ENCODE measurements at places on chromosomes 6 and 20.
A peak's percentile ranks its signal among the peaks of the same experiment; 100 is the strongest.

DNA sequence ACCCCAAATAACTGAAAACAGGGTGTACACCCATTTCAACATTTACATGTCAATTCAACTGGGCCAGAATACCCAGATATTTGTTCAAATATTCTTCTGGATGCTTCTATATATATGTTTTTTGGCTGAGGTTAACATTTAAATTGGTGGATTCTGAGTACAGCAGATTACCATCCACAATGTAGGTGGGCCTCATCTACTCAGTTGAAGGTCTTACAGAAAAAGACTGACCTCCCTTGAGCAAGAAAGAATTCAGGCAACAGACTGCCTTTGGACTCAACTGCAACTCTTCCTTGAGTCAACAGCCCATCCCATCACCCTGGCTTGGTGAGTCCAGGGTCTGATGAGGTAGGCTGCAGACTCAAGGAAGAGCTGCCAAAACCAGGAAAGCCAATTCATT, 84.1 kb downstream of the ATG5 start:
- H3K36me3 ChIP-seq = no peaks in the 10 kb centered on the region
- no peaks in the 10 kb centered on the region for H3K4me1 ChIP-seq
- DNase-seq = no peak

- DNase-seq = peak; percentile 10
- H3K36me3 ChIP-seq = no peaks in the 10 kb centered on the region
- no peak overlapping the region for H3K4me3 ChIP-seq
- no peaks in the 10 kb centered on the region for H3K27me3 ChIP-seq
- peaks cover 7% of the 10 kb centered on the region for H3K4me1 ChIP-seq
Measured at GRCh38 chr6:12232339-12232738, 57.8 kb upstream of the EDN1 start.

DNA sequence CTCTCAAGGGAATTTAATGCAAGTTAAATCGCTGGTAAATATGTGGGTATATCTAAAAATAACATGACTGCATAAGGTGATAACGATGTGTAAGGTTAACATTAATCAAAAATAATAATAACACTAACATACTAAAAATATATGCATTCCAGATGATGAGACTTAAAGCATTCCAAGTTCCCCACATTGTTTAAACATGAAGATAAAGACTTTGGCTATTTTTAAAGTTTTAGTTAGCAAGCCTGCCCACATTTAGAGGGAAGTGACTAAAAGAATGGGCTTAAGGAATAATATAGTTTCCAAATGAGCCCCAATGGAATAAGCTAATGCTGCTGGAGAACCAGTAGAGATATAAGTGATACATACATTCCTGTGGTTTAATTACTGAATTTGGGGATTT, 941.3 kb downstream of the TBC1D32 start:
- H3K27me3 ChIP-seq = no peaks in the 10 kb centered on the region
- H3K27ac ChIP-seq = no peak overlapping the region
- no peak overlapping the region for H3K4me3 ChIP-seq
- no peaks in the 10 kb centered on the region for H3K4me1 ChIP-seq
- no peaks in the 10 kb centered on the region for H3K36me3 ChIP-seq

GRCh38 chr6:47078991-47079390, 36.9 kb upstream of the ADGRF1 start:
- H3K4me1 ChIP-seq = peaks cover 3% of the 10 kb centered on the region
- H3K36me3 ChIP-seq = no peaks in the 10 kb centered on the region
- H3K27me3 ChIP-seq = peaks cover 12% of the 10 kb centered on the region
- no peak for DNase-seq
- no peak overlapping the region for H3K4me3 ChIP-seq

DNA sequence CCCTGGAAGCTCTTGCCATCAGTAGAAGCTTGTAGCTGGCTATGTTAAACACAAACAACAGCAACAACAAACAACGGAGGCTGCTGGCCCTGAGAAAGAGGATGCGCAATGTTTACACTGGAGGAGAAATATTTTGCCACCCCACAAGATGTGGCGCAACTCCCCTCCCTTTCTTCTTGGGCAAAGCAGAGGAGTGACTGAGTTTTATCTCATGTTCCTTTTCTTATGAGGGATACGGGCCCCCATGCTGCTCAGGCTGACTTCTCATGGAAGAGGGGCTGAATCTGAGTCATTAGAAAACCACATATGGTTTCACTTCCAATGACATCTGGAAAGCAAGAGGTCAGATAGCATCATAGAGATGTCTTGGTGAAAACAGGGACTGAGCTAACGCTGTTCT, 75.9 kb upstream of the HDDC2 start:
- H3K27ac ChIP-seq = peak overlapping the region; percentile 21
- H3K4me1 ChIP-seq = no peaks in the 10 kb centered on the region
- no peaks in the 10 kb centered on the region for H3K27me3 ChIP-seq
- H3K36me3 ChIP-seq = no peaks in the 10 kb centered on the region
- peak; percentile 95 for DNase-seq
- H3K4me3 ChIP-seq = no peak overlapping the region

- no peak overlapping the region for H3K27ac ChIP-seq
- H3K4me1 ChIP-seq = no peaks in the 10 kb centered on the region
- no peak for DNase-seq
- no peak overlapping the region for H3K4me3 ChIP-seq
Measured at GRCh38 chr6:11899645-11900044, 112.5 kb upstream of the HIVEP1 start.

DNA sequence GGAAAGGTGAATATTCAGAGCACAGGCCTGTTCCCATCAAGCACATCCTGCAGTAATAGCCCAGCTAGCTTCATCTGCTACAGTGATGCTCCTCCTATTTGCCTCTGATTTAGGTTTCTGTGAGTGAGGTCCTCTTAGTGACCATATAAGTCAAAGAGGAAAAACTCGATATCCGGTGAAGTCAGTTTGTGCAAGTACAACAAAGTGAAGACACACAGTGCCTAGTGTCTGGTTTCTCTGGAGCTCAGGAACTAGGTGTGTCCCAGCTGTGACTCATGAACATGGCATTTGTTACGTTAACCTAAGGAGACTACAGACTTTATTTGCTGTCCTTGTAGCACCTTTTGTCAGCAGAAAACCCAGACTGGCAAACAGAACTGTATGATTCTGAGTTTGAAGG, 33.9 kb downstream of the EDN1 start:
- peaks cover 6% of the 10 kb centered on the region for H3K4me1 ChIP-seq
- DNase-seq = peak; percentile 57
- H3K27ac ChIP-seq = peak overlapping the region; percentile 55

DNA sequence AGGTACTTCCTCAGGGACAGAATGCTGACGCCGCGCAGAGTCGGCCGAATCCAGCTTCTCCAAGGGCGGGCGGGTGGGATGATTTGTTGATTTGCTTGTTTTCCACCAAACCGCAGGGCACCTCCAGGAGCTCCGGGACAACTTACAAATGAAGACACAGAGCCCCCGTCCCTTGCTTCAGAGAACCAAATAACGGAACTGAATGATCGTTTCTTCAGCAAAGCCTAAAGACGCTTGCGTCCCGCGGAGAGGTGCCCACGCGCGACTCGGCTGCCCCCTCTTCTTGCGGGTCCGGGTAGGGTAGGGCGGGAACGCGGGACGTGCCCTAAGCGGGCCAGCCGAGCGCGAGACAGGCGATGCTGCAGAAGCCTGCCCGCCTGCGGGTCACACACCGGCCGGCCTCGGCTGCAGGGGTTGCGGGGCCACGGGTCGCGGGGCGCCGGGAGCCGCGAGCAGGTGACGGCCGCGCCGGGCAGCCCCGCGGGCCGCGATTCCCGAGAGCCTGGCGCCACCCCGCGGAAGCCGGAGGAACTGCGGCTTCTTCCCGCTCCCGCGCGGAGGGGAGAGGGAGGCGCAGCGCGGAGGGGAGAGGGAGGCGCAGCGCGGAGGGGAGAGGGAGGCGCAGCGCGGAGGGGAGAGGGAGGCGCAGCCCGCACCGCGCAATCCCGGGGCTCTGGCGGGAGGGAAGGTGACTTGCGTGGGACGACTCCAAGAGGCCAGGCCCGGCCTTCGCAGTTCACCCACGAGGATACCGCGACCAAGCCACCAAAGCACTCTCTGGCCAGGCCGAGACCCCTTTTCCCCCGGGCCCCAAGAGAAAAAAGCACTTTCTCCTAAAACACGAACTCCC, 7.7 kb upstream of the FOXF2 start:
- no peak overlapping the region for H3K27ac ChIP-seq
- no peaks in the 10 kb centered on the region for H3K36me3 ChIP-seq
- no peak for DNase-seq
- peaks cover 40% of the 10 kb centered on the region for H3K4me1 ChIP-seq
- H3K27me3 ChIP-seq = peaks cover 84% of the 10 kb centered on the region

DNA sequence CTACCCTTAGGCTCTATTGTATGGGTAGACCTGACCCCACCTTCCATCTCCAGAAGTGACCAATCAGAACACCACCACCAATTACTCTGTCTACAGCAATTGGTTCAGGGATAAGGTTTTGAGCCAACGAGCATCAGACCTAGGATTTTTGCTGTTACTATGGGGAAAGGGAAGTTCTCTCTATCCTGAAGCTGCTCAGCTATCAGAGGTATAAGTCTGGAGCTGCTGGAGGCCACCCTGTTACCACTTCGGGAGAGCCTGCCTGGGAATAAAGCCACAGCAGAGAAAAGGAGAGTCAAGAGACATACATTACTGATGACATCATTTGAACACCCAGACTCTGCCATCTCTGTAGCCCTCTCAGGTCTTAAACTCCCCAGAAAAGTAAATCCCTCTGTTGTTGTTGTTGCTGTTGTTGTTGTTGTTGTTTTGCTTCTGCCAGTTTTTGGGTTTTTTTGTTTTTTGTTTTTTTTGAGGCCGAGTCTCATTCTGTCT, 94.5 kb downstream of the PREX1 start:
- no peak overlapping the region for H3K4me3 ChIP-seq
- H3K4me1 ChIP-seq = peaks cover 10% of the 10 kb centered on the region
- no peaks in the 10 kb centered on the region for H3K36me3 ChIP-seq
- peak; percentile 9 for DNase-seq
- no peak overlapping the region for H3K27ac ChIP-seq

- H3K27me3 ChIP-seq = no peaks in the 10 kb centered on the region
- peak; percentile 32 for DNase-seq
- no peaks in the 10 kb centered on the region for H3K4me1 ChIP-seq
- no peak overlapping the region for H3K4me3 ChIP-seq
Measured at GRCh38 chr6:38027685-38028373, 208.3 kb downstream of the ZFAND3 start.

DNA sequence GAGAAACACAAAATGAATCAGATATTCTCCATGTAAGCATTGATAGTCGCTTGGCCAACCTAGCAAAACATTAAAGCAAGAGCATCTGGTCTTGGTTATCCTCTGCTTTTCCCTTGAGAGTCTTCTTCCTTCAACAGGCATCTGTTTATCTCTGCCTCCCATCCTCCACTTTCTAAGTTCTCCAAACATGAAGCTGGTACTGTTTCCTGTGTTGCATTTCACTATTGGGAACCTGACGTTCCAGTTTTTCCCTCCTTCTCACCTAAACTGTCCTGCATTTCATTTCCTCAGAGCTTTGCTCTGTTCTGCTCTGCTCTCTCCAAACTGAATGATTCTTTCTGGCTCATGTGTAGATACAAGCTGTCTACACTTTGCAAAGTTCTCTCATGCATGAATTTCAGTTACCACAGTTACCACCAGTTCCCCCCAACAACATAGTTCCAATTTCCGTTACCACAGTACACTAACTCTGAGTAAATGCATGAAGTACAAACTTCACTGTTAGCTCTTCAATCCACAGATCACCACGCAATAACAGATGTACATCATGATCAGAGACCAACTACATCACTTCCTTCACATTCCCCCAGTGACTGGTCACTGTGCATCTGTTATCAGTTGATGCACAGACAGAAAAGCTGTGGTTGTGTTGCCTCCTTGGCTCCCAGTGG, 86.7 kb upstream of the F13A1 start:
- H3K36me3 ChIP-seq = no peaks in the 10 kb centered on the region
- no peaks in the 10 kb centered on the region for H3K4me1 ChIP-seq
- no peak for DNase-seq

GRCh38 chr6:39841923-39842322, 49.7 kb downstream of the DAAM2 start:
- no peak overlapping the region for H3K4me3 ChIP-seq
- peaks cover 1% of the 10 kb centered on the region for H3K4me1 ChIP-seq
- H3K27me3 ChIP-seq = no peaks in the 10 kb centered on the region
- H3K36me3 ChIP-seq = no peaks in the 10 kb centered on the region
- no peak for DNase-seq

DNA sequence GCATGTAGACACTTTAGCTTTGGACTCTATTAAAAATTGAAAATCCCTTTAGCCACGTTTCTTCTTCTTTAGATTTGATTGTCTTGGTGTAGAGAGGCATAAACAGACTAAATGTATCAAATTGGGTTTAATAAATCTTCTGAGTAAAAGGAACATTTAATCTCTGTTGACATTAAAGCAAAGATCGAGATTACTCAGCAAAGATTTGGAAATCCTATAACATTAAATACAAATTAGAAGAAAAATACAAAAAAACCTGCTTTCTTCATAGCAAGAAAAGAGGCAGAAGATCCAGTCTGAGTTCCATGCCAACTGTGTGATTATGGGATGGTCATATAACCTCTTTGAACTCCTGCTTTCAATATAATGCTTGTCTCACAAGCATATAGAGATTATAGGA, 172.3 kb downstream of the GJA1 start:
- H3K27me3 ChIP-seq = no peaks in the 10 kb centered on the region
- H3K4me3 ChIP-seq = no peak overlapping the region
- no peaks in the 10 kb centered on the region for H3K36me3 ChIP-seq
- no peak for DNase-seq
- no peaks in the 10 kb centered on the region for H3K4me1 ChIP-seq
- H3K27ac ChIP-seq = no peak overlapping the region

DNA sequence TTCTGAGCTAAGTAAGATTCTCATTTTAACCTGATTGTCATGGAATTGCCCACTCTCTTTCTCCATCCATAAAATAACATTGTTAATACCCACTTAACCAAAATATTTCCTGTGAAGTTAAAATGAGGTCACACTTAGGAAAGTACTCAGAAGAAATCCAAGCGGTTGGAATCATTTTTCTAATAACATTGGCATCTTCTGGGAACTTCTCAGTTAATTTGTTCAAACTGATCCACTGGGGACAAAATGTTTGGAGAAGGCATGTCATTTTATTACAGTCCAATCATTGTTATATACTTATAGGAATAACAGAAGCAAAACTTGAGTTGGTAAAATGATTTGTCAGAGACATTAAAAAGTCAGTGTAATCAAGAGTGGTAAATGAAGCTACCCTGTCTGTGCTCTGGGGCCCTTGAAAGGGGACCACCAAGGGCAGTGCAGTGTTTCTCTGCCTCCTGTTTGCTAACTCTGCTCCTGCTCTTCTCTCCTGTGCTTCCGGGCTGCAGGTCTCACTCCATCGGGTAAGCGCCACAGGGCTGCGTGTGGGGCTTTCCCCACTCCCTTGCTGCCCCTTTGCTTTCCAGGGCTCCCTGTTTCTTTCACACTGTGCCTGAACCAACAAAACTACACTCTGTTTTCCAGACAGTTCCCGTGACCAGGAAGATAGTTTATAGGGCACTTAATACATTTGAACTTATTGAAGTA, 50.1 kb downstream of the HDDC2 start:
- H3K4me1 ChIP-seq = peaks cover 4% of the 10 kb centered on the region
- no peaks in the 10 kb centered on the region for H3K36me3 ChIP-seq
- H3K4me3 ChIP-seq = no peak overlapping the region
- H3K27ac ChIP-seq = peak overlapping the region; percentile 72
- H3K27me3 ChIP-seq = no peaks in the 10 kb centered on the region
- peak; percentile 17 for DNase-seq

GRCh38 chr20:58330687-58331086, 21.2 kb downstream of the RAB22A start:
- H3K27ac ChIP-seq = no peak overlapping the region
- H3K4me1 ChIP-seq = no peaks in the 10 kb centered on the region
- H3K27me3 ChIP-seq = no peaks in the 10 kb centered on the region
- no peak overlapping the region for H3K4me3 ChIP-seq
- no peak for DNase-seq

Data from mesenchymal stem cell (in vitro differentiated cells and primary cell).